ENCODE measurements at places on chromosomes 1 and 21. TPM values are rescaled to one million over a fixed set of nuclear protein-coding genes. Genes with fewer than 3 reads are reported as not detected.
A peak's percentile ranks its signal among the peaks of the same experiment; 100 is the strongest.

- peaks cover 23% of the 10 kb centered on the region for H3K4me1 ChIP-seq
- DNase-seq, result no peak
- H3K27ac ChIP-seq, result no peak overlapping the region
- no peak overlapping the region for H3K4me3 ChIP-seq
- no peaks in the 10 kb centered on the region for H3K27me3 ChIP-seq
Measured at GRCh38 chr1:156797212-156797871, 19.3 kb downstream of the SH2D2A start.

- H3K27me3 ChIP-seq, result peaks cover 5% of the 10 kb centered on the region
- H3K4me3 ChIP-seq, result no peak overlapping the region
- no peak overlapping the region for H3K27ac ChIP-seq
Measured at GRCh38 chr1:151596166-151596953, 15.5 kb upstream of the SNX27 start.

DNA sequence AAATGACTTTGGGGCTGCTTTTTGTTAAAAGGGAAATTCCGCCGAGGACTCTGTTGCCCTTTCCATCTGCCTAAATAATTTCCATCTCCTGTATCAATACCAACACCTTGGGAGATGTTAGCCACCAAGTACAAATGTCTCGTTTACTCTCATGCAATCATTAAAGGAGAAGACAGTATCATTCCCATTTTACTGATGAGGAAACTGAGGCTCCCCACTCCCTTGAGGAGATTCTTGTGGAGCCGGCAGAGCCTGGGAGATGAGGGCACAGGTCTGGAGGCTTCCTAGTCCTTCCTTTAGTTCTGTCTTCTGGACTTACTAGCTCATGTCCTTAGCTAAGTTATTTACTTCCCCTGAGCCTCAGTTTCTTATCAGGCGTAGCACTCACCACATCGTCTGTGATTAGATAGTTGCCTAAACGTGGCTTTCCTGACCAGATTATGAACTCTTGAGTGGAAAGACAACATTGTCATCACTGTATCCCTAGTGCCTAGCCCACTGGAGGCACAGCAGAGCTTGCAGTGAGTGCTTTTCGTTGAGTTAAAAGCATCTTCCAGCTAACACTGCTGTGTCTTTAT, 81.6 kb downstream of the ADSS2 start:
- H3K4me3 ChIP-seq, result no peak overlapping the region
- H3K27ac ChIP-seq, result peak overlapping the region; percentile 24
- H3K36me3 ChIP-seq, result no peaks in the 10 kb centered on the region
- no peak for DNase-seq

DNA sequence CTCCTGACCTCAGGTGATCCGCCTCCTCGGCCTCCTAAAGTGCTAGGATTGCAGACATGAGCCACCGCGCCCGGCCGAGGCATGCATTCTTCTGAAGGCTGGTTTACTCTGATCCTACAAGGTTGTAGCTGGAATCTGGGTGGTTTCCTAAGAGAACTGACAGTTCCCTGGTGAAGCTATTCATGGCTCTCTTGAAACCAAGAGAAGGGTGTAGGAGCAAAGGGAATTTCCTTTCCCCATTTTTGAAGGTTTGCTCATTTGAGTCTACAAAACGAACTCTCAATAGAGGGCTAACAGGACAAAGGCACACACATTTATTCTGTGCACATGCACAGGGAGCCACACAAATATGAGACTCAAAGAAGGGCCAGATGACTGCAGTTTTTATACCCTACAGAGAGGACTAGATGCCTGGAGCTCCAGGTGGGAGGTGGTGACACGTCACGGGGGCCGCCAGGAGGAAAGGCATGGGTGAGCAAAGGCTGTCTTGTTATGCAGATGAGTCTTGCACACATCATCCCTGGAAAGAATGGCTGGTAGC, 49.5 kb upstream of the ERRFI1 start:
- no peak overlapping the region for H3K4me3 ChIP-seq
- DNase-seq, result no peak
- no peaks in the 10 kb centered on the region for H3K4me1 ChIP-seq
- no peak overlapping the region for H3K27ac ChIP-seq
- no peaks in the 10 kb centered on the region for H3K36me3 ChIP-seq

DNA sequence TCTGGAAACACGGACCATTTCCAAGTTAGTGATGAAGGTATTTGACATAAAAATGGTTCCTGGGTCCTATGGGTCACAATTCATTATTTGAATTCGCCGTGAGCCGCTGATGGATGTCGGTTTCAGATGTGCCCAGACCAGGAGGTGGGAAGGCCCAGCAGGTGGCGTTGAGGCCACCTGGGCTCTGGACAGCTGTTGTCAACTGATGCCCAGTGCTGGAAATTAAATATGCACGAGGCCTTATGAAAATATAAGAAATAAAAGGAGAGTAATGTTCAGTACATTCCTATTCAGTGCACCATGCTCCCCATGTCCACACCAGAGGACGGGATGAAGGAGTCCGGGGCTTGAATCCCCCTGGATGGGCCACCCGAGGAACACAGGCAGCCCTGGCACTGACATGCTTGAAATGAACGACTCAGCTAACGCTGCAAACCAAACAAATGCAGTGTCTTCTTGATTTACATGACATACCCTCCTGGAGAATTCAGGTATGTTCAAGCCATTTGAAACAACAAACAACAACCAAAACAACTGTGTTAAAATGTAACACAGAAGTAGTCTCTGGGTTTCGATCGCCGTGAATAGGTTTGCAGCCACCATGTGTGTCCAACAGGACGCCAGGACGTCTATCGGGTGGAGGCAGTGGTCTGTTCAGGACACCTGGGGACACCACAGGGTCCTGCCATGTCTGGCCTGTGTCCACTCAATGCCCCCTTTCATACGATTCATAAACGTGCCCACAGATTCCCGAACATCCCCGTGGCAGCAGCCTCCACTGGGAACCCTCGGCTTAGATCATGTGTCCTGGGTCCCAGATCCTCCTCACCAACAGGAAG, 6.1 kb downstream of the TFF3 start:
- H3K27me3 ChIP-seq, result peaks cover 16% of the 10 kb centered on the region
- H3K27ac ChIP-seq, result no peak overlapping the region
- H3K4me1 ChIP-seq, result no peaks in the 10 kb centered on the region
- no peaks in the 10 kb centered on the region for H3K36me3 ChIP-seq
- DNase-seq, result no peak
- H3K4me3 ChIP-seq, result no peak overlapping the region

Gene GBP4
- 38.5 TPM for total RNA-seq

DNA sequence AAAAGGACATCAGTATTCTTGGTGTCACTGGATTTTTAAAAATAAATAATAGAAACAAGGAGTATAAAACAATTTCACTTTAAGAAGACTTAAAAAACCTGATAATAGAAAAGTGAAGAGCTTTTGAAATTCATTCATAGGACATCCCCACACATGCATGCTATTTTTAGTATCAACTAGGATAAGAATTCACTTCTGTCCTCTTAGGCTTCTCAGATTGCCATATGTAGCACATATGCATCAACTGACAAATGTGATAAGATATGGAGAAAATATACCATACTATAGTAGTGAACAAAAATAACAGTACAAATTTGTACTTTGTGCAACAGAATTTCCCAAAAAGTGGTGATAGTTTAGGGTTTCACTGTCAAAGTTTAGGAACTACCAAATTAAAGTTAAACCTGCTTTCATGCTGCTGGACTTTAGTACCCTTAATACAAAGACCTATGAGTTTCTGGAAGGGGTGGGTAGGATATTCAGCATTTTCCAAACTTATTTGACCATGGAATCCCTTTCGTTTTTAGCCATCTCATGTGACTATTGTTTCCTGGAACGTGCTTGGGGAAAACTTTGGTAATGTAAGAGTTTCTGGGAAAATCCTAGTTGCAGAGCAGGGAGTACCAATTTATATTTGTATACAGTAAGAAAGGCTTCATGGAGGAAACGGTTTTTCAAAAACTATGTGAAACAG, 19.8 kb downstream of the RPRD2 start:
- no peaks in the 10 kb centered on the region for H3K27me3 ChIP-seq
- no peak overlapping the region for H3K4me3 ChIP-seq
- no peak for DNase-seq
- H3K36me3 ChIP-seq, result no peaks in the 10 kb centered on the region
- peaks cover 24% of the 10 kb centered on the region for H3K4me1 ChIP-seq

DNA sequence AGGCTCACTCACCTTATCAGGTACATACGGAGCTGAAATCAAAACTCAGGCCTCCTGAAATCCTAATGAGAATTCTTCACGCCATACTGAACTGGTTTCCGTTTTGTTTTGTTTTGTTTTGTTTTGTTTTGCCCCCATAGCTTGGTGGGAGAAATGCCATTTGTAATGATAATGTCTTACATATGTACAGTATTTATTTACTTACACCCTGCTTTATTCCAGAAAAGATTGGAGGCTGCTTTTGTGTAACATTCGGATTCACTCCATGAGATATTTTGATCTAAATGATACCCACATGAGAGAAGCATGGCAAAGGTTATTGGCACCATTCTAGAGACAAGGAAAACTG, 84.7 kb downstream of the EPHB2 start:
- H3K4me1 ChIP-seq, result no peaks in the 10 kb centered on the region
- no peaks in the 10 kb centered on the region for H3K36me3 ChIP-seq
- no peak for DNase-seq
- no peak overlapping the region for H3K4me3 ChIP-seq

- H3K4me1 ChIP-seq, result no peaks in the 10 kb centered on the region
- no peaks in the 10 kb centered on the region for H3K36me3 ChIP-seq
- H3K27ac ChIP-seq, result no peak overlapping the region
- peaks cover 19% of the 10 kb centered on the region for H3K27me3 ChIP-seq
- DNase-seq, result no peak
Measured at GRCh38 chr1:166119471-166119965, 47.3 kb downstream of the FAM78B start.

DNA sequence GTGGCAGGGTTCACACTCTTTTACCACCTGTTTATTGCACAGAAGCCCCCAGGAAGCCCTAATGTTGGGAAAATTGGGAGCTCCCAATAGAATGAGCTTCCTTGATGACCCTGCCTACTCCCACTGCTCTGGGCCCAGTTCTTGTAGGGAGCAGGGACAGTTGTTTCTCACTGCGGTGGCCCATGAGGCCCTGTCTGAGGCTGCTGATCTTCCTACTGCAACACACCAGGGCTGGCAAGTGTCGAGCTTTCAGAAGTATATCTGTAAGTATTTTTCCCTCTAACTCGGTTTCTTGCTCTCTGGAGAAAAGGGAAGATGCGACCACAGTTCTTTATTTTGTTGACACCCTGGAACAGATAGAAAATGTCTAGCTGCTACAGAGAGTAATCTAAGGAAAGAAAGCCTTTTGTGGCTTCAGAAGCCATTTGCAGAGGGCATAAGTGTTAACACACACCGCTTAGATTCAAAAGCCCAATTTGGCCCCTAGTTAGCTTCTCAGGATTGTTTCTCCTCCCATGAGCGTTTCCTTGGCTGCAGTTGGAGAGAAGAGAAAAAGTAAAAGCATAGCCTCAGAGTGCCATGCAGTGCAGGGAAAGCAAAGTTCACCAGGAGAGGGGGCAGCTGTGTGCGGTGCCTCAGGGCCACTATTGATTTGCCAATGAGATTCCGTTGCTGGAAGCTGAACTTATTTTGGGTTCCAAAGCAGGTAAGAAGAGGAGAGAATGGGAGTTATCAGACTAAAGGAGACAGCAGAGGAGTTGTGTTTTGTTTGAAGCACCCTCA, 102.6 kb downstream of the SELENOF start:
- peaks cover 9% of the 10 kb centered on the region for H3K27me3 ChIP-seq
- H3K27ac ChIP-seq, result no peak overlapping the region
- no peak overlapping the region for H3K4me3 ChIP-seq
- DNase-seq, result no peak
- no peaks in the 10 kb centered on the region for H3K4me1 ChIP-seq
- H3K36me3 ChIP-seq, result no peaks in the 10 kb centered on the region

- no peak overlapping the region for H3K27ac ChIP-seq
- H3K4me1 ChIP-seq, result peaks cover 16% of the 10 kb centered on the region
- H3K27me3 ChIP-seq, result peaks cover 23% of the 10 kb centered on the region
Measured at GRCh38 chr1:65150583-65151263, 2.7 kb downstream of the AK4 start.

Data from natural killer cell treated with Interleukin-12 subunit alpha and Interleukin-12 subunit beta and Interleukin-15 and Interleukin-18, amount 100 ng/mL, for 72 hours (primary cell).